Kidney (tissue), 22 donors: ENCODE measurements at places on chromosomes 7 and 10.

- no peak for DNase-seq
Measured at GRCh38 chr10:72226418-72227027, 10.4 kb upstream of the ASCC1 start.

GRCh38 chr7:106484562-106484961, 176.4 kb downstream of the CCDC71L start:
- DNase-seq: no peak

DNA sequence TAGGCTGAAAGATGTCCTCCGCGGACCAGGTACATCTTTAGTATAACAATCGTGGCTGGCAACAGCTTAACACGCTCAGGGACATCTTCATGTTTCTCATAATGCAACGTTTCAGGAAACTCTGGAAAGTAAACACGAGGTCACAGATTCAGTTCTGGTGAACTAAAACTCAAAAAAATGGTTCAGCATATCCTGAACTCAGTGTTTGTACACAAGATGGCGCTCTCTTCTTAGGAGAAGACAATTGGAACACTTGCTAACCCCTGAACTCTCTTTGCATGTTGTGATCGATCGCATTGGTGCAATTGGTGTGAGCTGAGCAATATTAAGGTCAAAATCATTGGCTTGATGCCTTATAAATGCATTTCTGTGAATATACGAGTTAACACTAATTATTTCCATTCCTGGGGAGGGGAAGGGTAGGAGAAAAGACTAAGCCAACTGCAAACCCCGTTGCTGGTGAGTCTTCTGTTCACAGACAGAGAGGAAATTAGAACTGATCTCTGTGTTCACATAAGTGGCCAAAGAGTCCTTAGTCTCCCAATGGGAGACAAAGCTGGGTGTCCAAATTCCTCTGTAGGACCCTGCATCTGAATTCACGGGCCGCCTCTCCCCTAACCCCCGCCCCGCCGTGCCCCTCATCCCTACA, 52.6 kb upstream of the FAM180A start:
- DNase-seq: peak; percentile 77

DNA sequence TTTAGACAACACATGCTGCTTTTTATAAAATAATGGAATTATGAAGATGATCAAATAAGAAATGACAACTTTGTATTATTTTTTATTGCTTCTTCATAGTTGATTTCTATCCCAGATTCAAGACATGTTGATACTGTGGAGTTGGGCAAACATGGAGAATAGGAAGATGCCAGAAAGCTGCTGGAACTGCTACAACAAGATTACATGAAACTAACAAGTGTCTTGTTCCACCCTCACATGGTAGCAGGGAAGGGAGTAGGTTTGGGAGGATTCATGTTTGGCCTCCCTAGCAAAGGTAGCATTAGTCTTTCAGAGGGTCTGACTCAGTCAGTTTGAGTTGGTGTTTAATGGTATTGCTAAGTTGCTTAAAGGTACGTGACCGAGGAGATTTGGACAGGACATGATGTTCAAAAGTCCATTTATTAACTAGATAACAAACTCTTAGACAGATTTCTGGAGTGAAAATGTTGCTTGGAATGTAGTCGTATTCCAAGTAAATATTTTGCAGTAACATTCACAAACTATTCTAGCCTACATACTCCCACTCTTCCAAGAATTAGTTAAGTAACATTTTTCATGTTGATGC, 33.1 kb downstream of the PRR15 start:
- no peak for DNase-seq

- no peak for DNase-seq
Measured at GRCh38 chr10:83945982-83946718, 193.2 kb upstream of the GHITM start.

DNA sequence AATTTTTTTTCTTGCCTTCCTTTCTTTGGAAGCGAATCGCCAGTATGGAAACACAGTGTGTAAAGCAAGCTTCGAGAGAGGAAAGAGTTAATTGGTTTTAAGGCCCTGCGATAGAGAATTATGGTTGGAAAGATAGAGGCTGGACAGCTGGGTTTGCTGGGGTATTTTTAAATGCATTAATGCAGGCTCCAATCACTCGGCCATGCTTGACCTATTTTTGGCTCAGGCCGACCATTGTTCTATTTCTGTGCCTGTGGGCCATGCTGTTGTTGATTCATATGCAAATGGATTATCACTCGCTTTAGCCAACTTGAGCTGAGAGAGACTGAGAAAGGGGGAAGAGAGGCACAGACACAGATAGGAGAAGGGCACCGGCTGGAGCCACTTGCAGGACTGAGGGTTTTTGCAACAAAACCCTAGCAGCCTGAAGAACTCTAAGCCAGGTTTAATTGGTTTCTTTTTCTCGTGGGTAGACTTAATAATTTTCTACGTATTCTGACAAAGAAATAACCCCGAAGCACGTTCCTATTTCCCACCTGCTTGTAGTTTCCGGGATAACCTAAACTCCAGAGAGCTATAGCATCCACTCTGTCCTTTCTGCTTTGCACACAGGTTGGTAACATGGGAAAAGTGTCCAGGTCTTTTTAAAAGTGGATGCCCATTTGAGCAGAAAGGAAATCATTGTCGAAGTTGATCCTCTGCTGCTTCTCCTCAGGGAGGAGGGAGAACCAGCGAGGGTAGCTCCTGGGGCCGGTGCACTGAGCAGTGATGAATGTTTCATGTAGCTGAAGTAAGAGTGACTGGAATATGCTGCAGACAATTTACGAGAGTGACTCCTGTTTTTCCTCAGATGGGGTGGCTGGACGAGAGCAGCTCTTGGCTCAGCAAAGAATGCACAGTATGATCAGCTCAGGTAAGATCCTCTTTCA, at the start of gene HDAC9:
Gene HDAC9 (plus strand): TSS at position 338 of the 929 bp plus-strand sequence. CDS start 554 bp downstream, at position 892.
- peak; percentile 77 for DNase-seq

DNA sequence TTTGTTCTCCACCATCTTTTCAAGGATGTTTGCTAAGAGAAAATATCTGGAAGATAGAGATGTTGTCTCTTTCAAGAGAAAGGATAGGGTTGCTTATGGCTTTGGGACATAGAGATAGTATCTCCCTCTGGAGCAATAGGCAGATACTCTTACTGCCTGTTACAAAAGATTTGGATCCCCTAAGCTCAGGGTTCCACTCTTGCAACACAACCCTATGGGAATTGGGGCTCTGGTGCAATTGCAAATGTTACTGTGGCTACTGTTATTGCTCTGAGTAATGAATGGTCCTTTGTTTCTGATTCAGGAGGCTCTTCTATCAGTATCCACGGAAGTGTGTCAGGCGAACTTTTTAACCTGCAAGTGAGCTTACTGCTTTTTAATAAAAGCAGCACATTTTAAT, 88.8 kb downstream of the GPR85 start:
- DNase-seq: no peak

- DNase-seq: no peak
Measured at GRCh38 chr10:104678658-104679057, 37.6 kb downstream of the SORCS3 start.

DNA sequence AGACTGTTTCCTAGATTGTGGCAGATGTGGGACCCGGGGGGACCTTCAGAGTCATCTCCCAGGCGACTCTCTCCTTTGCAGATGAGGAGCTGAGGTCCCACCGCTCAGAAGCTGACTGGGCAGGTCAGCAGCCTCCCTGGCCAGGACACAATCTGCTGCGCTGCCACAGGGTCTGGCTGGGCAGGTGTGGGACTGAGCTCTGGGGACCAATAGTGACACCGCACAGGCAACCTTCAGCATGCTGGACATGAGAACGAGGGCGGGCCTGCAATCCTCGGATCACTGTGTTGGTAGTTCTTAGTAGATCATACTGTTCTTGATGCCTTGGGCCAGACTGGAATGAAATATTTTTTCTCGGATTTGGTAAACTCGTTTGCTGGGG, 20.5 kb upstream of the CRYGN start:
- no peak for DNase-seq

DNA sequence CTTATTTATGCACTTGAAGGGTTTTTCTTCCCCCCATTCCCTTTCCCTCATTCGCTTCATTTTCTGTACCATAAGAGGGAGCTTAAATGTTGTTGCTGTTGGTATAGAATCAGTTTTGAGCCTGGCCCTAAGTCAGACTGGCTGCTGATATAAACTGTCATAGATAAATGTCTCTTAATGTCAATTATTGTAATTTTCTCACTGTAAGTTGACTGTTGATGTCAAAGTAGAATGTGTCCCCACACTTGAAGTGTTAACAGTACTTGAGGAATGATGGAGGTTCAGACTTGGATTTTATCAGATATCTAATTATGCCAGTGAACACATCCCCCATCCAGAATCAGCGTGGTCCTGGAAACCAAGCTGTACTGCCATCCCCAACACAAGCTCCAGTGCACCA, 87.8 kb downstream of the PRR15 start:
- no peak for DNase-seq

DNA sequence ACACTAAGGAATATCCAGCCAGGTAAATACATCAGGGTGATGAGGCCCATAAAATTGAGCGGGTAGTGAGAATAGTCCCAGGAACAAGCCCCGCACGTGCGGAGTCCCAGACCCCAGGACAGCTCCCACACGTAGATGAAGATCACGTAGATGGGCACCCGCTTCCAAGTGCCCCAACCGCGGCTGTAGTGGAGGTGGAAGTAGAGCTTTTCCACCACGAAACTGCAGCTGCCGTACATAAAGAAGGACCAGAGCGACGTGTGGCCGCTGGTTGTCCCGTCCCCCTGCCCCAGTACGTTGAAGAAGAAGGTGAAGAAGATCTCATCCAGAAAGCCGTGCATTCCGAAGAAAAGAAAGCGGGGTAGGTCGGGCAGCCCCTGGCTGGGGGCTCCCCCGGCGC, 948 bp downstream of the TMEM229A start:
- peak; percentile 18 for DNase-seq

DNA sequence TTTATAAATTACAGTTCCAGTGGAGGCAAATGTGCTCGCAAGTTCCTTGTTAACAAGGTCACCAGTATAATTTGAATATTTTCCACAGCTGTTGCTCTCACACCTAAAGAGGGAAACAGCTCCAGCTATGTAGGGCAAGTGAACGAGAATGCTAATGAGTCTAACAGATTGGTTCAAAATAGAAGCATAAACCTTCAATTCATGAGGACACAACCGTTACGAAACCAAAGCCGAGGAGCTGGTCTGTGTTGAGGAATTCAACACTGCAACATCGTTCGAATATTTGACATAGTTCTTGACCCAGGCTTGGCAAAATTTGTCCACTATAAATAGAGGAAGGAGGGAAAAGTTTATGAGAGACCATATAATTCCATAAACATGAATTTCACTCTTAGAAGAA, 161.3 kb downstream of the KLF6 start:
- peak; percentile 27 for DNase-seq

DNA sequence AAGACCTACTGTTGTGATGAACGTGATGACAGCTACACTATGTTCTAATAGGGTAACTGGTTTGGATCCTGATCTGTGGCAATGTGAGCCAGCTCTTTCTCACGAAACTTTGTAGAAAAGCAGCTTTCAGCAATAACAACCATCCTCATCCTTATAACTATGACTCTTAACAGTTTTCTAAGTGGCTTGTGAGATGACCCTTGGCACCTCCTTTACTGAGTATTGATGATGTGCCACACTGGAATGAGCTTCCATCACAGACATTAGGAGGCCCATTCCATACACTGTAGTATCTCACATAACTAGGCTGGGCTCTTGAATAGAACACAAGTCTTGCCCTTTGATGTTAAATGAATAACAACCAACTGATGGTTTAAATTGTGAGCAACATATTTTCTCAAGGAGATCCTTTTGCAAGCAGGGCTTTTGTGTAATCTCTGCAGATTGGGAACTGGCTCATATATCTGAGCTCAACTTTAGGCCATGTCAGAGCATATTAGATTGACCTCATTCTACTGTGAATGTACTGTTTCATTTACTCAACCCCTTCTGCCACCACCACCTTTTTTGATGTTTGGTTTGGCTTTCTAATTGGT, 46.4 kb downstream of the MYPN start:
- no peak for DNase-seq

DNA sequence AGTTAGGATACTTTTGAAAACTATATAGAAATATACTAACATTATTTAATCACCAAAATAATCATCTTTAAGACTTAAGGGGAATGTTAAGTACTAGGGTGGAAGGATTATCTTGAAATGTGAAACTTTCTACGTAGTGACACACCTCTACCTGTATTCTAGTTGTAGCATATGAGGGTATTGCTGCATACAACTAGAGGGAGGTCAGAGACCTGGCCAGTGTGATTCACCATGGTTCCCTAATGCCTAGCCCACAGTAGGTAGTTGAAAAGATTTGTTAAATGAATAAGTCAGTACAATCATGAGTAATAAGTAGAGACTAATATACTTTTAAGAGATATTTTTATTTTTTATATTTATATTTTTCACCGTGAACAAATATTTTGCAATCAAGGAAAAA, 84.1 kb upstream of the RPA3 start:
- no peak for DNase-seq
